NCI-H1694 (cell line): ENCODE measurements at places on chromosomes 5 and 9.

DNA sequence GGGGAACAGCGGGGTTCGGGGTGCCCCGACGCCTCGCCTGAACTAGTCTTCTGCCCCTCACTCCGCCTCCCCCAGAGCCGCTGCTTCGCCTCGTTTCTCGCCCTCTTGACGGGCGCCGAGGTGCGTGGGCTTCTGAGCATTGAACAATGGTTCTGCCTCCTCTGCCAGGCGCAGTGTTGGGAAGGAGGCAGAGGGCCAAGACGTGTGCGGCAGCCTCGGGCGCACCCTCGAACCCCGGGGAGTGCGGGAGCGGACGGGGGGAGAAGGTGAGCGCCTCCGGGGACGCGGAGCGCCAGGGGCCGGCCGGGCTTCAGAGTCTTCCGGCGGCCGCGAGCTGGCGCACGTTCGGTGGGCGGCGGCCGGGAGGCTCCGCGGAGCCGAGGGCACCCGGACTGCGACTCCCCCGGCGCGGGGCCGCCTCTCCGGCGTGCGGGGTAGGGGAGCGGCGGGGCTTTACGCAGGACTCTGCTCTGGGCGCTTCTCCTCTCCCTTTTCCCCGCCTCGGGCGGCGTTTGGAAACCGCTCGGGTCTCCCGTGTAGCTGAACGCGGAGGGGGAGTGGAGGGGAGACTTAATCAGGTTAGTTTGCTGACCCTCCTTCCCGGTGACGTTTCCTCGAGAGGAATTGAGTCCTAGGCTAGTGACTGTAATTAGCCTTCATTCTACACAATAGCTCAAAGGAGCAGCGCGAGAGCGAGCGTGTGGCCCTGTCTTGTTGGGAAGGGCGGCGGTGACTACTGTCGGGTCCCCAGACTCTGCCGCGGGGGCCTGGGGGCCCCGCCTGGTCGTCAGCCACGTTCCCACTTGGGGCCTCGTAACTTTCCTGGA lies 1.1 kb downstream of the VLDLR start:
- no peak for DNase-seq

DNA sequence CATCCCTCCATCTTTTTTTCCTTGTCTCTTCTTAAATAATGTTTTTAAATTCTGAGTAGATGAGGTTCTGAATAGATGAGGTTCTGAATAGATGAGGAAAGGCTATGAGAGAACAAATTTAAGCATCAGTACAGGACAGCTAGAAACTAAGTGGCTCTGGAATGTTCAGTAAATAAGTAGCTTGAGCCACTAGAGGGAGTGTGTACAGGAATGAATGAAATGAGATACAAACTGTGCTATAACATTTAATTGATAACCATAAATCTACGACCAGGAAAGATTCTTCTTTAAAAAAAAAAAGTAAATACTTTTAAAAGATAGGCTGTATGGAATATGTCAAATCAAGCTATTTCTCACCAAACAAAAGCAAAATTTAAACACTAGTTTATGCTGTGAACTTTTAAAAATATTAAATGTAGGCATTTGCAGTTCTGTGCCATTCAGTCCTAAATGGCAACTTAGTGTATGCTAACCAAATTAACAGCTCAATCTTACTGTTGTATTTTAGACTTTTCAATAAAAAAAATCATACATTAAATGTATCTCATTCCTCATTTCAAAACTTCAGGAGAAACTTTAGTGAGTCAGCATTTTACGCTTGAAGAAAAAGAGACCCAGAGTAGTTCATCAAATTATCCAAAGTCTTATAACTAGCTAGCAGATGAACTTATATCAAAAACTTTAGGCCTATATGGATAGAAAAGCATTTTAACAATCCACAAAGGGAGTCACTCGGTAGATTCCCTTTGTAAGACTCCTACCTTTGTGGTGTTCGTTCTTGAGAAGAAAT lies 70.4 kb upstream of the SNX2 start:
- peak; percentile 20 for DNase-seq

GRCh38 chr9:95809686-95810085 lies 65.8 kb upstream of the ERCC6L2 start:
- DNase-seq: no peak

DNA sequence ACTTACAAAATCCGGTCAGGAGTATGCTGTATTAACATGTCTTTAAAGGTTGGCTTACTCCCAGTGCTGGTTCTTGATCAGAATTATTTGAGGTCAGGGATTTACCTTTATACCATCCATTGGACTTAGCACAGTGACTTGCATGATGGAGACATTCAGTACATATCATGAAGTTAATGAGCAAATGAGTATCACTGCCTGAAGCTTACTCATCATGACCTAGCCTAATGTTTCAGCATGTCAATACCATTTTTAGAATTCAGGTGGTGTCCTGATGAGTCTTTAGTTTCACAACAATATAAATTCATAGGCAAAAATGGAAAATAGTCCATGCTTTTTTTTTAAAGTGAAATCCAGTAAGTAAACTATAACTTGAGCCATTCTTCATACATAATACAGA lies 226.0 kb upstream of the C9orf72 start:
- no peak for DNase-seq

- no peak for DNase-seq
These were observed 21.3 kb downstream of the HMCN2 start for GRCh38 chr9:130286781-130287428.
